ENCODE measurements at places on chromosomes 6 and 20.

DNA sequence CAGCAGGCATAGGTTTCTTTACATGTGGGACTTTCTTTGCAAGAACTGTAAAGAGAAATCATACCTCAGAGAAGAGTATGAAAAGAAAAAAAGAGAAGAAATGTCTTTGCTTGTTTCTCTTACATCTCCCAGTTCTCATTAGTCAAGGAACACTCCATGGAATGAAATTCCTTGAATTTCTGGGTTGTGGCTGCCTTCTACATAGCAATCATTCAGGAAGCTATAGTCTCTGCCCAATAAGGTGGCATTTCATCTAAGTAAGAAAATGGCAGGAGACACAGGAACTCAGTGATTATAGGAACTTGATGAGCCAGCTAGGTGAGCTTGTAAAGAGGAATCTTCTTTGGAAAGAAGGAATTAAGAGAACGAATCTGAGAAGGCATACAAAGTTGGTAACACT lies 197.0 kb upstream of the FKBP1C start:
- DNase-seq = no peak

GRCh38 chr6:90397929-90398674 lies 101.5 kb upstream of the BACH2 start:
- peak; percentile 95 for DNase-seq

DNA sequence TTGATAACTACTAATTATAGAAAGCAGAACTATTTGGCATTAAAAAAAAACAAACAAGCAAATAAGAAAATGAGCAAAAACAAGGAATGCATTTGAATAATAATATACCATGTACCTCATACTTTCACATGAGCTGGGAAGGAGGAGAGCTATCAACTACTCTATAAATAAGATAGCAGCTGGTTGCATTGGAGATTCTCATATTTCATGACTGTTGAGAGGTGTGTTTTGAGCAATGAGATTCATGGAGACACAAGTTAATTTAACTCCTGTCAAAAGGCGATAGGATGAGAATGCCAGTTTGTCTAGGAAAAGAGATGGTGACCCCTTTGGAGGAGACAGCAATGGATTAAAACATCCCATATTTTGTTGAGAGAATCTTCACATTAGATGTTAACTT lies 348.8 kb upstream of the SPTLC3 start:
- no peak for DNase-seq

DNA sequence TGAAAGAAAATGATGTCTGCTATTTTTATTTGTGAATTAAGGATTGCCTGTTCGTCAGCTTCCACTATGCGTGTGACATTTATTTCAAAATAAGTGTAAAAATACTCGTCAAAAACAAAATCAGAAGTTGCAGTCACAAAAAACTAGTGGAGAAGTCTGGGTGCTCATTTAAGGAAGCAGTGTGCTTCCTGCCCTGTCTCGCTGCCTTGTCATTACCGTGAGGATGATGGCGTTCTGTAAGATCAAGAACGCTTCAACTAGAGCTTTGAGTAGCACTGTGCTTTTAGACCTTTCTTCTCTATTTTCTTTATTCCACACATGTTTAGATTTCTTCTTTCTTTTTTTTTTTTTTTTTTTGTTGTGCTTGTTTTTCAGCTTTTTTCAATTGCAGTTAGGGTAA lies 186.9 kb downstream of the TBC1D7 start:
- DNase-seq = no peak

GRCh38 chr6:126526996-126527606 lies 187.2 kb downstream of the CENPW start:
- no peak for DNase-seq

DNA sequence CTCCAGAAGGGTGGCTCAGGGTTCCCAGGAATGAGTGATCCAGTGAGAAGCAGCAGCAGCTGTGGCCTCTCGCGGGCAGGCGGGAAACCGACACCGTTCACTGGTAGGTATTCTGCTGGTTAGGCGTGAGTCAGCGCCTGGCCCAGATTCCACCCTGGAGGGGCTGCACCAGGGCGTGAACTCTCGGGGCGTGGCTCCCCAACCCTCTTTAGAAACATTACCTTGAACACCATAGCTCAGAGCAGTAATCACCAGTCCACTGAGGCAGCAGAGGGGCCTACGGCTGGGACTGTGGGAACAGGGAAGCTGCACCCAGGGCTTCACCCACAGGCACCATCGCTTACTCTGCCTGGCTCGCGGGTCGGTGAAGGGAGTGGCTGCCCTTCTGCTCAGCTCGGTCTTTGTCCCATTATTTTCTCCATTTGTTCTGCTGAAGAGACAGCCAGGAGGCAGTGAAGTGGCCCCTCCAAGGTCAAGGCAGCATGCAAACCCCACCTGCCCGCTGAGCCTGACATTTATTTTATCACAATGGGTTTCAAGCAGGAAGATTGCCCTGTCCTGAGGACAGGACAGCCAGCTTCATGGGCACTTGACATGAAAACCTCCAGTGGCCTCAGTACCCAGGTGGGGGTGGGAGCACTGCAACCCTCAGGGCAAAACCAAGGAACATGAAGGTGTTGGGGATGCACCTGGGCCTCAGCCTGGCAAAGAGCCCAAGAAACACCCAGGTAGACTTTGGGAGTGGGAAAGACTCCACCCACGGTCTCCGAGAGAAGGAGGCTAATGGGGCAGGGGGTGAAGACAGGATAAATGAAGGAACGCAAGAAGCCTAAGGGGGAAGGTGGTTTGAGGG lies 51.0 kb upstream of the CD93 start:
- no peak for DNase-seq

GRCh38 chr6:142671791-142672190 lies 273.2 kb downstream of the HIVEP2 start:
- no peak for DNase-seq

- no peak for DNase-seq
These were observed 251.8 kb downstream of the TBC1D7 start for GRCh38 chr6:13076575-13076974.

GRCh38 chr6:43855247-43855646 lies 85.2 kb downstream of the VEGFA start:
- no peak for DNase-seq

DNA sequence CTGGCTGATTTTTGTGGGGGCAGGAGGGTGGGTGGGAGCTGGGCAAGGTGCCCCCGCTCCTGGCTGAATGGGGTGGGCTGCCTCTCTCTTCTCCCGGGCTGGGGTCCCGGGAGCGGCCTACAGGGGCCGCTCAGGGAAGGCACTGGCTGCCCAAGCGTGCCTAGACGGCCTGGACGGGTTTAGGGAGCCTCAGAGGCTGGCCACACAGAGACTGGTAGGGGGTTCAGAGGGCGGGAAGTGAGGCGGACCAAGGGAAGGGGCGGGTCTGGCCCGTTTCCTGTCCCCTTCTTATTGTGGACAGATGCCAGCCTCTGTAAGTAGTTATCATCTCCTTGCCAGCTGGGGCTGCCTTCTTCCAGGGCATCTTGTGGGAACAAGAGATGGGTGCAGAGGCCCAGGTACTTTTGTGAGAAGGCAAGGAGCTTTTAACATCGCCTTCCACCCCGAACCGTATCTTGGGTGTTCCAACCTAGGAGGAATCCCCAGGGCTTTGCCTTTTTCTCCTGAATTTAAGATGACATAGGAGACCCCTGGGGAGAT lies 437 bp downstream of the CD40 start:
- DNase-seq = no peak

GRCh38 chr6:164243949-164244348 lies 829.4 kb downstream of the QKI start:
- DNase-seq = no peak

DNA sequence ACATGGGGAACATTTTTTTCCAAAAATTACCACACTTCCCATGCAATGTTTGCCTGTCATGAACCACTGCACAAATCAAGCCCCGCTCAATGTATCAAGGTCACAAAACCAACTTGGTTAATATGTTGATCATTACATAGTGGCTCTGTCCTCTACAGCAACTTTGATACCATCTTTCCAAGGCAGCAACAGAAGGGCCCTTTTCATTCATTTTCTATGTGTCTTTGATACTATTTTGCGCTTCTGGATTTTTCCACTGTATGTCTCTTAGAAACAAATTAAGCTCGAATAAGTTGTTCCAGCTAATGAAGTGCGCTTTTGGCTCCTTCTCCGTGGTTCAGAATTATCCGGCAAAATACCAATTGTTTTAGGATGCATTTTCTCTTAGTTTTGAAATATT lies 1.5 kb downstream of the ZHX3 start:
- no peak for DNase-seq

DNA sequence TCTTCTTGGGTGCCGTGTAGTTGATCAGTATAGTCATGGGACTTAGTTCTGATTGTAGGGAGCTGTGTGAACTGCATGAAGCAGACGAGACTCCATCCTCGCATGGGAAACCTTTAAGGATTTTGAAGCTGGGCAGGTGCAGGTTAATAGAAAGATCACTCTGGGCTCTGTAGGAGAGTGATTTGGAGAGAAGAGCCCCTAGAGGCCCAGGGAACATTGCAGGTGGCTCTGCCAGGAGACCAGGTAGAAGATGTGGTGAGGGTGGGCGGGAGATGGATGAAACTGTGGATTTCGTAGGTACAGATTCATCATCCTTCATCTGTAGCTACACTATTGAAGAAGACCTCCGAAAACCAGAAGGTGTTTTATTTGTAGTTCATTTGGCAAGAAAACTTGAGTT lies 53.3 kb downstream of the UTRN start:
- no peak for DNase-seq

DNA sequence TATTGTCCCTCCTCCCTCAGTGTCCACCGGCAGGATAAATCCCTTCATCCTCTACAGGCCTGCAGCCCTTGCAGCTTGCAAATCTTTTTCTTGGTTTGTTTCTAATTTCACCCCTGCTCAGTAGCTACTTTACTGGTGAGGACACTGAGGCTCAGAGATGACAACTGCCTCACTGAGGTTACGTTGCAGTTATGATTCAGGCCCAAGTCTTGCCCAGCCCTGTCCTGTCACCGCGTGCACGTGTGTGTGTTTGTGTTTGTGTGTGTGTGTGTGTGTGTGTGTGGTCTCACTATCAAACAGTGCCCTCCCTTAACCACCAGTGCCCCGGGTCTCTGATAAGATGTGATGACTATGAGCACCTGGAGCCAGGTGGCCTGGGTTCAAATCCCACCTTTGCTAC lies 21.1 kb downstream of the FAM110A start:
- no peak for DNase-seq

DNA sequence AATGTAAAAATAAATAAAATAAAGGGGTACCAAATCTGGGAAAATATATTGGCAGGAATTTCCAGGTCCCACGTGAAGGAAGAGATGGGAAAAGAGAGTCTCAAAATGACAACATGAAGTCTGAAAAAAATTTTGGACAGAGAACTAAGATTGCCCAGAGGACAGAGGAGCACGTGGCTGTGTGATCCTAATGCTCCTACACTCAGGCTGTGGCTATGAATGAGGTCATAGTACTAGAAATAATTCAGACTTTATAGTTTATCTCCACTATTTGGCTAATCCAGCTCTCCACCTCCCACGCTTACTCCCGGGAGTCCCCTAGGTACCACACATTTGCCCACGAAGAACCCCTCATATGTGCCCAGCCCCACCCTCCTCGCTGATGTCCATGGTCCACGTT lies 42.8 kb upstream of the STMND1 start:
- DNase-seq = no peak

DNA sequence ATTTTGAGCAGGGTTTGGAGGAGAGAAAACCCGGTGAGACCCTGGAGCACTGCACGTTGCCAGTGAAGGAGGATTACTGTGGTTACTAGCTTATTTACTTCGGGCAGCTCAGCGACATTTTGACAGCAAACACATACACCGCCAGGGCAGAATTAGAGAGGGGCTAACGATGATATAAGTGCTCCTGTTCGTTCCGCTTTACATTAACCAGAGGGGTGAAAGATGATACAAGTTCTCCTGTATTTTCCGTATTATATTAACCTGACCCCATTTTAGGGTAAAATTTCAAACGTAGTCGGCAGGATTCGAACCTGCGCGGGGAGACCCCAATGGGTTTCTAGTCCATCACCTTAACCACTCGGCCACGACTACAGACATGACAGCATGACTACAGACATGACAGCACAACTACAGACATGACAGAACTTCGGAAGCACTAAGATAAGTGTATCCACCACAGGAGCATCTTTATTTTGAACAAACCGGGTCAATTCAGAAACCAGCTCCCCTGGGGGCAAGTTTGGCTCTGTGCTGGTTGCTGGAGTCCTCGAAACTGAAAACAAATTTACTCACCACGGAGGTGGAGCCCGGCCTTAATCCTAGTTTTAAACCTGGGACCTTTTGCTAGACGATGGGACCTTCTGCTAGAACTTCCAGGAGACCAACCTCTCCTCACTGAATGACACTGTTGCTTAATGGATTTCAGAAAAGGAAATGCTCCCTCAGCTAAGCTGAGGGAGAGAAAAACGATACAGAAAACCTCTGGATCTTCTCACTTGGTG lies 80.4 kb upstream of the ZNF184 start:
- peak; percentile 73 for DNase-seq

- DNase-seq = no peak
These were observed 7.3 kb downstream of the DLGAP4 start for GRCh38 chr20:36313476-36313875.

DNA sequence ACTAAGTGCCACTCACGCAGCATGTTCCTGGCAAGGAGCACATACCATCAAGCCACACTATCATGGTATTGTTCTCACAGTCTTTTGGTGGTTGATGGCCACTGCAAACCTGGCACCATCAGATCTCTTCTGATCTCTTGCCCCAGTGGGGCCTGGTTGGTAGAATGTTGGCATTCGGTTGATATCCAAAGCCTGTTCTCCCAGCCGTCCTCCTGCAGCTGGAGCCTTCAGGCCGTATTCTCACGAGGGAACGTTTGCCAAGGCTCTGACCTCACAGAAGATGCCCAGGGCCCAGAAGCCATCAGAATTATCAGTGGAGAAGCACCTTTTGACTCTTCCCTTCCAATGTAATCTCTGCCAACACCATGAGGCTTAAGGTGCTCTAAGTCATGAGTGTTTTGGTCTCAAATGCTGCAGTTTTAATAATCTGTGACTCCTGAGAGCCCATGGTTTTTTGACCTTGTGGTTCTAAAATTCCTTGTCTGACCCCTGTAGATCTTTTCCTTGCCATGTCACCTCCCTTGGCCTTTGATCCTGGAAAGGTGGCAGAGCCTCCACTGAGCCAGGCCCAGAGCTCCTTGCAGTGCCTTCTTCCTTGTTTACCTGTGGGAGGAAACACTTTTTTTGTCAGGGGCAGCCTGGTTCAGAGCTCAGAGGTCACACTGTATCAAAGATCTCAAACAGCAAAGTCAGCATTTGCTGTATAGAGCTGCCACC lies 27.8 kb downstream of the POFUT1 start:
- DNase-seq = no peak

DNA sequence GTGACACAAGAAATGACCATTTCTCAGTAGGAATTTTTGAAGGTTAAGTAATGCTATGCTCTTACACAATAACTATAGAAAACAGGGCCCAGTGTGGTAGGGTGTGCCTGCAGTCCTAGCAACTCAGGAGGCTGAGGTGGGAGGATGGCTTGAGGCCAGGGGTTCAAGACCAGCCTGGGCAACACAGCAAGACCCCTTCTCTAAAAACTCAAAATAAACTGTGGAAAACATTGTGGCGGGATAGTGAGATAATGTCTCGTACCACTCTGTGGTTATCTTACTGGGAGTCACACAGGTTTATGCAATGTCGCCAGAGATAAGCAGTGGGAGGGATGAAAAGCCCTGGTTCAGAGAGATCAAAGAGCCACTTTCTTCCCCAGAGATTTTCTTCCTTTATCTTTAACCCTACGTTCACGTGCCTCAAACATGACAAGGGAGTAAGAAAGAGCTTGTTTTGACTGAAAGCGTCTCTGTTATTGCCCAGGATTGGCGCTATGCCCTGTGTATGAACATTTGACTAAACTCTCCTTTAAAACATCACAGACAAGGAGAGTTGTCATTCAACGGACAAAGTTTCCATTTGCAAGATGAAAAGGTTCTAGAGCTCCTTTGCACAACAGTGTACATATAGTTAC lies 13.9 kb downstream of the GCM1 start:
- DNase-seq = no peak

All from stimulated activated CD4-positive, alpha-beta T cell treated with anti-CD3 and anti-CD28 coated beads, Interleukin-1b, Interleukin-23, amount 100 ng/mL, for 48 hours (primary cell).